ENCODE measurements at places on chromosomes 16 and 17.

DNA sequence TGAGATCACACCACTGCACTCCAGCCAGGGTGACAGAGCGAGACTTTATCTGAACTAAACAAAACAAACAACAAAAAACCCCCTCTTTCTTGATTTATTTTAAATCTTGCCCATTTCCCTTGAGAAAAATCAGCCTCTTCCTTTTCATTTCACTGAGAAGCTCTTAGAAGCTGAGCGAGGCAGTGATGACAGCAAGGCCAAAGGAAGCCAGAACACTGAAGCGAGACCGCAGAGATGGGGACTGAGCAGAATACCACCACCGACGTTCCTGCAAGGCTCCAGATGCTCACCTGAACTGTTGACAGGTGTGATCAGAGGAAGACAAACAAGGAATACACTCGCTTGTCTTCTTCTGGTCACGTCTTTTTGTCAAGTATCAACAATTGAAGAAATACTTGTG is 30.5 kb upstream of the IRF8 start:
- DNase-seq = no peak

GRCh38 chr16:79050063-79050462 is 550.5 kb downstream of the MAF start:
- no peak for DNase-seq

- DNase-seq = no peak
These were observed 256.5 kb upstream of the TNRC6C start for GRCh38 chr17:77701996-77702395.

- DNase-seq = peak; percentile 7
These were observed 22.0 kb downstream of the KPNA2 start for GRCh38 chr17:68057531-68057952.

DNA sequence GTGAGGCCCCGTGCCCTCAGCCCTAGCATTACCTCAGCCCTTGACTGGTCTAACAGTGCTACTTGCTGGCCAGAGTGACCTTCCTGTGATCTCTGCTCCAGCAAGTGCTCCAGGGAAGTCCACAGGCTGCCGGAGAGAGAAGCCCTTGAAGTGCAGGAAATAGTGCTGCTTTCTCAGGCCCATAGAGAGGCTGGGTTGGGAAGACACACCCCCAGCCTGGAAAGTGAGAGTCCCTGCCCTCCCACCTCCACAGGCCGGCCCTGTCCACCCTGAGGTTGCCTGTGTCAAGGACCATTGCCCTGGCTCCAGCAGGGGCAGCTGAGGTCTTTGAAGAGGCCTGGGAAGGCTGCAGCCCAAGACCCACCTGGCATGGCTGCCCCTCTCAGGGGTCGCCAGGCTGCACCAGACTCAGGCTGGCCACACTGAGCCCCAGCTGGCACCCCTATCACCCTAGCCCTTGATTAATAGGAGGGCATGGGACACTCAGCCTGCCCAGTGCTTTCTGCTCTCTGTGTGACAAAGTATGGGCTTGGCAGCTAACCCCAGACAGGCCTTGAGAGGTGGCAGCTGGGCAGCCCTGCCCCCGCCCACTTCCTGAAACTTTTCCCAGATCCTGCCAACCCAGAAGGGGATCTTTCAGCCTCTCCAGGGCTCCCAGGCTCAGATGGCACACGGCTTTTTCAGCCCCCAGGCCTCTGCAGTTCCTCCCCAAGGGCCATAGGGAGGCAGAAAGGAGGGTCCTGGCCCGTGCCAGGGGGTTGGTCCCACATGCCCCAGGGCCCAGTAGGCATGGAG is 21.7 kb downstream of the ATP6V0D1 start:
- peak; percentile 37 for DNase-seq

- no peak for DNase-seq
These were observed 130.5 kb downstream of the MAF start for GRCh38 chr16:79469999-79470398.

DNA sequence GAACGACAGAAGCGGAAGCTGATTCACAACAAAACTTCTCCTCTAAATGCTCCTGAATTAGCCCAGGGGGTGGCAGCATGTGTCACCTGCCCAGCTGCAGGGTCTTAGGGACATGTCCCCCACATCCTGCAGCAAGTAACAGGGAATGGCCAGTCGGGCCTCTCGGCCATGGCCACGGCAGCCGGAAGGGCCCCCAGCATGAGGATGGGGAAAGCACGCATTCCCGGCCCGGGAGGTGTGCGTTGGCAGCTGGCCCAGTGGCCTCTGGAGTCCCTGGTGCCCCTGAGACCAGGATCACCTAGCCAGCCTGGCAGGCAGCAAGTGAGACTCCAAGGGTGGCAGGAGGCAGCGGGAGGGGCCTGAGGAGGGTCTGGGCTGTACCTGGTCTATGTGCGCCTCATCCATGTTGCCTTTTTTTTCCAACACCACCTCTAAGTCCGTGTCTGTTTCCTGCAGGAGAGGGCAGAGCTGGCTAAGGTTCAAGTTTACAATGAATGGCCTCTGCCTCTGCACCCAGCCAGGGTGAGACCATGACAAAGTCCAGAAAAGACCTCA is 7.0 kb downstream of the KNOP1 start:
- DNase-seq = no peak

- DNase-seq = no peak
These were observed 12.5 kb downstream of the NOB1 start for GRCh38 chr16:69741951-69742904.

GRCh38 chr16:49459953-49460735 is 86.5 kb downstream of the C16orf78 start:
- DNase-seq = no peak

GRCh38 chr16:70653809-70654771 is 7.7 kb downstream of the IL34 start:
- DNase-seq = peak; percentile 74

- DNase-seq = no peak
These were observed 4.7 kb downstream of the C1QTNF1 start for GRCh38 chr17:79028496-79029326.

GRCh38 chr17:82861393-82861775 is 21.6 kb upstream of the ZNF750 start:
- no peak for DNase-seq

DNA sequence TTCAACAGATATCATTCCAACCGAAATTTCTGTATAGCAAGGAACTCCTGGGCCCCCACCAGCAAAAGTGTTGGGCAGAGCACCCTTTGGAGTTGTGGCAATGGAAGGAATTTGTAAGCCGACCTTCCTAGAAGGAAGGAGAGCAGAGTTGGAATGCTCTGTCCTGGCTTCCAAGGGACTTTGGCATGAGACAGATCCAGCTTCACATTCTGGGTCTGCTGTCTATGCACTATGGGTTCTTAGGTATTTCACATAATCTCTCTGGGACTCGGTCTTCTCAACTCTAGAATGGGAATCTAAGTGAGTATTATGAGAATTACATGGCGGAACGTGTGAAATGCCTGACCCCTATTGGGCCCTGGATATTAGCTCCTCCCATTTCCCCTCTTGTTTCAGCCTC is 63.2 kb upstream of the MARCHF10 start:
- DNase-seq = no peak

GRCh38 chr17:75265614-75266315 is 4.1 kb downstream of the MRPS7 start:
- no peak for DNase-seq

GRCh38 chr17:41868568-41868967 is 3.3 kb upstream of the KLHL11 start:
- DNase-seq = no peak

- peak; percentile 50 for DNase-seq
These were observed 80.0 kb upstream of the HNF1B start for GRCh38 chr17:37824534-37825485.

- DNase-seq = no peak
These were observed 198.4 kb upstream of the C17orf78 start for GRCh38 chr17:37177254-37177870.

- DNase-seq = no peak
These were observed 23.1 kb downstream of the ABCA3 start for GRCh38 chr16:2317231-2318020.

DNA sequence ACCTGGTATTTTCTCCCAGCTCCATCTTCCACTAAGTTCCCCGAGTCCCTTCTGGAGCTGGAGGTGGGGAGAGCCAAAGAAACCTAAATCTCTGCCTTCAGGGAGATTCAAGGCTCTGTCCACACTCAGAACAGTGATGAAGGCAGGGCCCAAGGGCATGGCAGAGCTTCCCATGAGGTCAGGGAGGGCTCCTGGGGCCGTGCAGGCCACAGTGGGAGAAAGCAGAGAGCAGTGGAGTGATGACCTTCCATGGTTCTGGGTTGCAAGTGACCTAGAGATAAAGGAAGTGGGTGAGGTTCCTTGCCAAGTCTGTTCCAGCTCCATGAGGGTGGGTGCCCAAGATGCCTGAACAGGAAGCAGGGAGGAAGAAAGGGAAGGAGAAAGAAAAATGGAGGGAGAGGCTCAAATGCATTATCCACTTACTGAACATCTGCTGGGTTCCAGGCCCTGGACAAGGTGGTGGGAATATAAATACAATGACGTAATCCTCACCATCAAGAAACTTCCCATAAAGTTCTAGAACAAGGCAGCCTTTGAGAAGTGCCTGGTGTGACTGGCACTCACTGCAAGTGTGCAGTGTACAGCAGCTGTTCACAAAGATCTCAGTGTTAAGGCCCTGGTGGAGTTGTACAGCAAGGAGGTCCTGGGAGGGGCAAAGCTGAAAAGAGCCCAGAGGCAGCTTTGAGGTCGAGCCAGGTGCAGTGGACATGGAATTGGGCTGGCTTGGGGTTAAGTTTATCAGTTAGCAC is 13.3 kb downstream of the TBKBP1 start:
- DNase-seq = no peak

GRCh38 chr16:88535857-88536222 is 34.4 kb upstream of the ZC3H18 start:
- DNase-seq = no peak

DNA sequence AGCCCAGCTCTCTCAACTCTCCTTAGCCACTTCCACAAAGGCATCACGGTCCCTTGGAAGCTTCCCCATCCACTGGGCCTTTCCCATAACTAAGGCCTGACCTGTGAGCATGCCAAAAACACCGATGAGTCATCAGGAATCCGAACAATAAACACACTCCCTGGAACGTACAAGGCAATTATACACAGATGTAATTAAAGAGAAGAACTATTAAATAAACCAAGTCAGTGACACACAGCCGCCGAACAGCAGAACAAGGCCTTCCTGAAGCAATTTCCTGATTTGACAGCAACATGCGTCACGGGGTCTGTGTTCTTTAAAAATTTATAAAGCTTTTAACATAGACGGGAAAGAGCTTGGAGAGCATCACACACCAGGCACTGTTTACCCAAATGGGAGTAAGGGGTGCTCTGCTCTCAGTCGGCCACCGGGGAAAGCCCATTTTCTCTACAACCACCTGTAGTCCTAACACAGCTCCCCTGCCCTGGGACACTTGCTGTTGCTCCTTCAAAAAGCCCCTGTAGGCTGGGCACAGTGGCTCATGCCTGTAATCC is 29.4 kb downstream of the COG7 start:
- DNase-seq = no peak

- DNase-seq = peak; percentile 34
These were observed 105.4 kb upstream of the RBFOX1 start for GRCh38 chr16:7227229-7227721.

DNA sequence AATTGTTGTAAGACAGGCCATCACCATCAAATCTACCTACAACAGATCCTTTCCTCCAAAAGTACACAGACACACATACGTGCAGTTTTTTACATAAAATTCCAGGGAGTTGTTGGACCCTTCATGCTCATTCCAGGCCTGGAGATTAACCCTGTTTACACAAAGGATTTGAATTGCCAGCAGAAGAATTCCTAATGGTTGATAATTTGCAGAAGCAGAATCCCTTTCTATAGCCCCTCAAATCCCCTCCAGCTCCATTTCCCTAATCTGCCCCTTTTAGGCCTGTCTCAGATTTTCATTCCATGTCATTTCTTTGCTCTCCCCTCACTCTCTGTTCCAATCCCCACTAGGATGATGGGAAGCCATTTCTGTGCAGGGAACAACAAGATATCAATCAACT is 102.9 kb upstream of the TOX3 start:
- DNase-seq = no peak

DNA sequence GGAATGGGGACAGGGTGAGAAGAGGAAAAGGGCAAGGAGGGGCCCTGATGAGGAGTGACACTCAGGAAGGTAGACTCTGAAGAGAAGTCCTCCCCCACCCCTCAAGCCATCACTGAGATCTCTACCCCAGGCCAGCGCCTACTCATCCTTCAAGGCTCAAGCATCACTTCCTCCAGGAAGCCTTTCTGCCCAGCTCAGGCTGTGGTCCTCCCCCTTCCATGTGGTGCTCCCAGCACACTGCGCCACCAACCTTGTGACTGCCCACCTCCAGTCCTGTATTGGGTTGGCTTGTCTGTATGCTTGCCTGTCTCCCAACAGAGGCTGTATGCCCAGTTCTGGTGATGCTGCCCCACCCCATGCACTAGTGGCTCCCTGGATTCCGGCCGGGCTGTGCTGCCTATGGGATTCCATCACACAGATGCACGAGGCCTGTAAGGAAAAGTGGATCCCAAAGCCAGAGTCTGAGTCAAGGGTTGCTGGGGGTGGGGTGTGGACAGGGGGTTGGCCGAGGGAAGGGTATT is 19.8 kb upstream of the ZFP90 start:
- no peak for DNase-seq

- DNase-seq = peak; percentile 74
These were observed at the start of gene GJC1 for GRCh38 chr17:44829523-44830358. TSS of gene GJC1 (minus strand) at chr17:44830287. CDS start at chr17:44805817, 24,470 bp downstream.

GRCh38 chr16:26240807-26241206 is 549.0 kb downstream of the HS3ST4 start:
- DNase-seq = no peak

DNA sequence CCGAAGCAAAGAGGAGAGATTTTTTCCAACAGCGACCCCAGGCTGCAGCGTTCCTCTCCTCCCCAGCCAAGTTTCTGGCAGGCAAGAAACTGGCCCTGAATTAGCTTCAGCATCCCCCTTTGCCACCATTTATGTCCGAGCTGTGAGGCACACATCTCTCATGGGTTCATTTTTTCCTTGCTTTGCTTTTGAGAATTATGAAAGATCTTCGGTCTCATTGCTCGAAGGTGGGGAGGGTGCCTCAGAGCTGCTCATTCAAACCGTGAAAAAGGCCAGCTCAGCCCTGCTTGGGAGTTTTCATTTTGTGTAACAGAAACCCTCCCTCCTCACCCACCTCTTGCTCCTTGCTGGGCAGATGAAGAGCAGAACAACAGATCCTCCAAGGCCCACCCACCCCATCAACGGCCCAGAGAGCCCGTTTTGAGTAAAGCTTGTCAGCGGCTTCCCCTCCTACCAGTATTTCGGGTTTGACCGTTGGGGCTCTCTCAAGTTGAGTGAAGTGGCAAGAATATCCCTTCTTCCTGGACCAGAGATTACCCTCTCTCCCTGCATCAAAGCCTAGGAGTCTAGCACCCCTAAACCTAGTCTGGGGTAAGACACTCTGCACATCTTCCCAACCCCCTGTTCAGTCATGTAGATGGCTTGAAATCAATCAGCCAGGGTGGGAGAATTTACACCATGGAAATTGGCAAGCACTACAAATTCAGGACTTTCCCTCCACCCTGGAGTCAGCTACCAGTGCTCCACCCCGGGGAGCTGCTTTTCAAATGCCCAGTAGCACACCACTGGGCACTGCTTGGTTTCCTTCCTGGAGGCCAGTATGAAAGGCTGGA is 1.8 kb downstream of the CCR7 start:
- DNase-seq = no peak

Measured in iPS-NIHi11 (cell line).